ENCODE measurements at places on chromosomes 12 and 14.

- no peak for DNase-seq
These were observed 18.1 kb downstream of the KMT5A start for GRCh38 chr12:123401753-123402683.

DNA sequence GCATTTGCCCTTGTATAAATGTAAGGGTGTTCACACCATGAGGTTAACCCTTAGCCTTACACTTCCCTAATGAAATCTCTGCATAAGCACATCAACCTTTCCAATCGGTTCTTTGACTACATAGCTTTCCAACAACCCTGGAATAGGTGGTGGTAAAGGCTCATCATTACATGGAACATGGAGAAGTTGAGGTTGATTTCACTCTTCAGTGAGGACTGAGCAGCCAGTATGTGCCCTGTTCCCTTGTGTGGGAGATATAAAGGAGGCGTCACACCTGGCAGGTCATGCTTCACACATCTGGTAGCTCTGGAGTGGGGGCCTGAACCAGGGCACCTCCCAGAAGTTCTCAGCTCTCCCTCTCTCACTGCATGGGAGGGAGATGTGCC, 21.7 kb upstream of the JPH4 start:
- DNase-seq = no peak

DNA sequence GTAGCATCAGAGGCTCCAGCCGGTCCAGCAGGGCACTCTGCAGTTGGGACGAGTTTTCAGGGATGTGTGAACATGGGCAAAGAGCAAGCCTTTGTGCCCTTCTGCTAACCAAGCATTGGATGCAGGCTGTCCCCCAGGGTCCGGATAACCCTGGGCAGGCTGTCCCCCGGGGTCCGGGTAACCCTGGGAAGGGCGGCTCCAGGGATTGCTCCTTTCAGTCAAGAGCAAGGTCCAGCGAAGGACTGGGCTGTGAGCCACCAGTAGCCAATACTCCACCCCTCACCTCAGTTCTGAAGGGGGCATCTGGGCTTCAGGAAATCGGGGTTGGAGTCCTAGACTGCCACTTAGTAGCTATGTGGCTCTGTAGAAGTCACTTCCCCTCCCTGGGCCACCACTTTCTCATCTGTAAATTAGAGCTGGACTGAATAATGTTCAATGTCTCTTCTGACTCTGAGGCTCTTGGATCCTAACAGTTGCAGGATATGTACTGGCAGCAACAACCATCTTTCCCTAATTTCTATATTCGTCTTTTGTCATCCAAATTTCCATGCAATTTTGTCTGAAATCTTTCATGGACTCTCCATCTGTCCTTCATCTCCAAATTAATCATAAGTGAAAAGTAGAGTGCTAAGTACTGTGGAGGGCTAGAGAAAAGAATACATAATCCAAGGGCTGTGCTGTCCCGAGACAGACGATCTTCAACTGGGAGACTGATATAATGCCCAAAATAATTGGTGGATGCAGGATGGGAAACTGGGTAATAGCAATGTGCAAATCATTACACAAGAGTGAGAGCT, 137.4 kb upstream of the NTF3 start:
- no peak for DNase-seq

DNA sequence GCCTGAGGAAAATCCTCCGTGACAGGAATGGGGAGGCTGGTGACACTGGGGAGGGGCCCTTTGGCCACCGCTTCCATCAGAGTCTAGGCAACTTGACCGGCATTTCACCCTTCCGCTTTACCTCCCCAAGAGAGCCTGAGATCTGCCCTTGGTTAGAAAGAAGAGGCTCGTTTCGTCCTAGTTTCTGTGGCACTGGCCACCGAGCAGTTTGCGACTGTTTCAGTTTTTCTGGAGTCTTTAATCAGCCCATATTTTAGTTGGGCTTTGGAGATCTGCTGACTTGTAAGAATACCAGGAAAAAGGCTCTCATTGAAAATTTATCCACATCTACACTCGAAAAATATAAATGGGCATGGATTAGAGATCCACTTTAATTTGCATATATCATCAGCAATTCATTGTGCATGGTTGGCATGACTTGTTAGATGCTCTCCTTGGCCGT, 414 bp upstream of the ANKS1B start:
- no peak for DNase-seq

GRCh38 chr14:103633391-103633790, 4.4 kb downstream of the KLC1 start:
- DNase-seq = no peak

DNA sequence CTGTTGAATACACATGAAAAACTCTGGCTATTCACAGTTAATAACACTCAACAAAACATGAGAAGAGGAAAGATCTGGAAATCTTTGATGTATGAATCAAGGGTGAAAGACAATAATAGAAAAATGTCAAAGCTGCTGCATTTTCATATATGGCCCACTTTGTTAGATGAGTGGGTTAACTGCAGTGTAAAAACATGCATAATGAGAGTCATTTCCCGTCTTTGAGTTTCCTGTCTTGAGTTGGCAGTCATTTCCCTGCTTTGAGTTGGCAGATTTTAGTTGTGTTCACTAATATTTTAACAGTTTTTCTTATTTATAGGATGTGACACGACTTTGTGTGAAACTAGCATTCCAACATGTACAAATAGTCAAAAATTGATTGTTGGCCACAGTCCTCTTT, 87.9 kb upstream of the PTPRQ start:
- no peak for DNase-seq

- no peak for DNase-seq
These were observed 12.5 kb upstream of the SMCO3 start for GRCh38 chr12:14826491-14826890.

- no peak for DNase-seq
These were observed 7.6 kb upstream of the LRTM2 start for GRCh38 chr12:1812650-1813302.

GRCh38 chr12:29230800-29231560, 81.9 kb downstream of the FAR2 start:
- DNase-seq = no peak

GRCh38 chr12:61538951-61539350, 721.3 kb upstream of the USP15 start:
- DNase-seq = no peak

GRCh38 chr12:85179680-85180270, 100.2 kb upstream of the ALX1 start:
- DNase-seq = no peak

DNA sequence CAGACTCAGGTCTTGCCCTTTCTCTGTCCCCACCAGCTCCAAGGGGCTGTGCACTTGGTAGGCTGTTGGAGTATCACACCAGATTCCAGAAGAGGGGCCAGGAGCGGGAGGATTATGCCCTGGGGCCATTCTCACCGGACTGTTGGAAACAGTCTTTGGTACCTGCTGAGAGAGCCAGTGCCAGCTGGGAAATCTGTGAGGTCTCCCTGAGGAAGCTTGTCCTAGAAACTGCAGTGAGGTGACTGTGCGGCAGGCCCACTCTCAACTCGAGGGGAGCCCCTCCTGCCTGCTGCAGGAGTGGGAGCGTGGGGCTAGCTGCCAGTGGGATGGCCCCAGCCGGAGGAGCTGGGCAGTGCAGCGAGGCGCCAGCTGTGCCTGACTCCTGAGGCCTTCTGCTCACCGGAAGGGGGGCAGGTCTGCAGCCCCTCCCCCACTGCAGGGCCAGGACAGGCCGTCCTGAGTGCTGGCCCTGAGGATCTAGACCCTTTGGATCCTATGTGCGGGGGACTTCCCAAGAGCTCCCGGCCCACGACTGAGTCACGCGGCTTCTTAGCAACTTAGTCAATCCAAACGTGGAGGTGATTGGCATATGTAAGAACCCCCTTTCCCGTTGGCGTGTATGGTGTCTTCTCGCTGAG, 295.2 kb downstream of the CACNA1C start:
- no peak for DNase-seq

DNA sequence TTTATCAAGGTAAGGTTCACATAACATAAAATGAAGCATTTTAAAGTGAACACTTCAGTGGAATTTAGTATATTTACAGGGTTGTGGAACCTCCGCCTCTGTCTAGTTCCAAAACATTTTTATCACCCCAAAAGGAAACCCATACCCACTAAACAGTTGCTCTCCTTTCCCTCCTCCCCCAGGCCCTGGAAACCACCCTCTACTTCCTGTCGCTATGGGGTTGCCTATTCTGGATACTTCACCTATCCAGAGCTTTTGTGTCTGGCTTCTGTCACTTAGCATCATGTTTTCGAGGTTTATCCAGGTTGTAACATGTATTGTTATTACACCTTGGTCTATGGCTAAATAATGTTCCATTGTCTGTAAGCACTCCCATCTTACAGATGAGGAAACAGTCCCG, 27.7 kb upstream of the ZFP36L1 start:
- no peak for DNase-seq

GRCh38 chr12:45674181-45674977, 55.1 kb upstream of the ARID2 start:
- no peak for DNase-seq

GRCh38 chr12:32705783-32706182, 26.7 kb downstream of the DNM1L start:
- DNase-seq = no peak

- DNase-seq = no peak
These were observed 87.3 kb upstream of the E2F7 start for GRCh38 chr12:77152623-77153193.

DNA sequence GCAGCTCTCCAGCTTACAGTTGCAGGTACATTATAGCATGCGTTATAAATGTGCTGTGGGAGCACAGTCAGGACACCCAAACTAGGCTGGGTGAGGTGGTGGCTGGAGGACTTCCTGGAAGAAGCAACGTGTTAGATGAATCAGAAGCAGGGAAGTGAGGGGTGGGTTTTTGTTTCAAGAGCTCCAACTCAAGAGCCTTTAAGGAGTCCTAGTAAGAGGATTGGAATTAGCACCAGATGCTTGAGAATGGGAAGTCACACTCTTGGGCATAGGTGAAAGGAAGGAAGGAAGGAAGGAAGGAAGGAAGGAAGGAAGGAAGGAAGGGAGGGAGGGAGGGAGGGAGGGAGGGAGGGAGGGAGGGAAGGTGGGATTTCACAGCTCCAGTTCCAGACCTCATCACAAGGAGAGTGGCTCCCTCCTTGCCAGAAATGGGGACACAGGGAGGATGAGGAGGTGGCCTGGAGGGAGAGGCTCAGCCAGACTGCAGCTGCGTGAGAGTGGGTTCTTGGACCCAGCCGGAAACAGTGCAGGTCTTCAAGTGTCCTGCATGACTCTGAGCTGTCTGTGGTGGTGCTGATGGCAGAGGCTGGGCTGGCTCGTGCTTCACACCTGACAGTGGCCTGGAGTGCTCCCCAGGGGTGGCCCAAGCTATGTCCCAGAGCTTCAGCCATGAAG, 115.7 kb upstream of the GSC start:
- no peak for DNase-seq

DNA sequence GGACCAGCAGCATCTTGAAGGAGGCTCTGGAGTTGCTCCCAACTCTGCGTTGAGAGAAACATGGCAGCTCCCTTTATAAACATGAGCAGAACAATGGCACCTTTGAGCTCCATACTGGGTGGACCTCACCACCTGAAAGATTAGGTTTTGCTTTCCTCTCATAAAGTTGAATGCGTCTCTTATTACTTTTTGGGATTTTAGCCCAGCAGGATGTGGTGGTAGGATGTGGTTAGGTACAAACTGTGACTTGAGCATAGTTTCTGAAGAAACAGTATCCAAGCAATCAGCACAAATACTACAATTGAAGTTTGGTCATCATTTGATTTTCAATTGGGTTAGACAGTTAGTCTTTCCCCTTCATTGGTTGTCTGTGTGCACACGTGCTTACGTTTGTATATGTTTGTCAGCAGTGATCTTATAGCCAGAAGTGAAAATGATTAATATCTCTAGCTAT, at the start of gene PRR4:
PRR4 (minus strand) TSS at position 51 of the 454 bp plus-strand sequence; CDS start at position 13, 38 bp downstream.
- no peak for DNase-seq

Measured in cortex of kidney (tissue), 1 donor.